ENCODE measurements at places on chromosomes 16 and 17.

DNA sequence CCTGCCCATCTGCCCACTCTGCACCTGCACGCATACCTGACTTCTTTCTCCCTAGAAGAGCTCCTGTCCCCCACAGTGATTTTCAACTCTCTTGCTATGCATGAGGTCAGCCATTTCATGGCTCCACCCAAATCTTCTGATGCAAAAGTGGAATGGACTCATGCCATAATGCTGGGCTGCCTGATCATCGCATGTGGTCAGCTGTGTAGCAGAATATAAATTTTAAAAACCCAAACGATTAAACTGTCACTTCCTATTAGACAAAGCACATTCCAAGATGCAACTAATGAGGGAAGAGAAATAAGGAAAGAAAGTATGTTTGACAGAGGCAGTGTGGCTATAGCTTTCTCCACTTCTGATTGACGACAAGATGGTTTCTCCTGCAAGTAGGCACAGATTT is 26.1 kb downstream of the GRIN2A start:
- no peak for DNase-seq

GRCh38 chr16:49563666-49564065 is 190.1 kb downstream of the C16orf78 start:
- DNase-seq = no peak

GRCh38 chr17:64091116-64091515 is 38.8 kb downstream of the ERN1 start:
- DNase-seq = no peak

- DNase-seq = peak; percentile 34
These were observed 468 bp downstream of the FLYWCH2 start for GRCh38 chr16:2883458-2883908.

DNA sequence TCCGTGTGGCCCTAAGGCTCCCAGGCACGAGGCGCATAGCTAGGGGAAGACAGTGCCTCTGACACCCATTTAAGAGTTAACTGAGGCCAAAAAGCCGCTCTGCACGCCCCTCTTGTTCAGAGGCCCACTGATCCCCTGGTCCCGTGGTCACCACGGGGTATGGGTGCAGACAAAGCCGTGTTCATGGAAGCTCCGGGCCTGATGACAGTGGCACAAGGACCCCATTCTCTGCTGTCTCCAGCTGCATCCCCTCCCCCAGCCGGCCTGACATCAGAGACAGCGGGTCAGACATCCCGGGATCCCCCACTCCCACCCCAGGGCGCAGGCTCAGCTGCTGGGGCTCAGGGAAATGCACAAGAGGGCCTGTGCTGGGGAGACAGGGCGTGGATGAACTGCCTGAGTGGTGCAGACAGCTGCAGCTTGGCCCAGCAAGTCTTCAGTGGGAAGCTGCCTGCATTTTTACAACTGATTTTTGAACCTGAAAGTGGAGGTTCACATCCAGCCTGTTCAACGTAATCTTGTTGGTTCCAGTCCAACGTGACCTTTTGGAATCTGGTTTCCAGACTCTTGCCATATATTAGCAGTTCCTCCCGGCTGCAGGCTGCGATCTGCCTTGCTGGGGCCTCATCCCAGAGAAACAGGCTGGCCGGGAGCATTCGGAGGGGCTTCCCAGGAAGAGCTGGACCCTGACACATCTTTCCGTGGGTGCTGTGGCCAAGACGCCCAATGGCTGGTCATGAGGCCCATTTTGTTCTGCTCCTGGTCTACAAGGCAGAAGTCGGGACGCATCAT is 9.7 kb upstream of the BAHCC1 start:
- DNase-seq = no peak

- DNase-seq = peak; percentile 59
These were observed 994 bp downstream of the CLTC start for GRCh38 chr17:59620518-59621259.

- DNase-seq = no peak
These were observed 188.0 kb upstream of the TNRC6C start for GRCh38 chr17:77770331-77771105.

DNA sequence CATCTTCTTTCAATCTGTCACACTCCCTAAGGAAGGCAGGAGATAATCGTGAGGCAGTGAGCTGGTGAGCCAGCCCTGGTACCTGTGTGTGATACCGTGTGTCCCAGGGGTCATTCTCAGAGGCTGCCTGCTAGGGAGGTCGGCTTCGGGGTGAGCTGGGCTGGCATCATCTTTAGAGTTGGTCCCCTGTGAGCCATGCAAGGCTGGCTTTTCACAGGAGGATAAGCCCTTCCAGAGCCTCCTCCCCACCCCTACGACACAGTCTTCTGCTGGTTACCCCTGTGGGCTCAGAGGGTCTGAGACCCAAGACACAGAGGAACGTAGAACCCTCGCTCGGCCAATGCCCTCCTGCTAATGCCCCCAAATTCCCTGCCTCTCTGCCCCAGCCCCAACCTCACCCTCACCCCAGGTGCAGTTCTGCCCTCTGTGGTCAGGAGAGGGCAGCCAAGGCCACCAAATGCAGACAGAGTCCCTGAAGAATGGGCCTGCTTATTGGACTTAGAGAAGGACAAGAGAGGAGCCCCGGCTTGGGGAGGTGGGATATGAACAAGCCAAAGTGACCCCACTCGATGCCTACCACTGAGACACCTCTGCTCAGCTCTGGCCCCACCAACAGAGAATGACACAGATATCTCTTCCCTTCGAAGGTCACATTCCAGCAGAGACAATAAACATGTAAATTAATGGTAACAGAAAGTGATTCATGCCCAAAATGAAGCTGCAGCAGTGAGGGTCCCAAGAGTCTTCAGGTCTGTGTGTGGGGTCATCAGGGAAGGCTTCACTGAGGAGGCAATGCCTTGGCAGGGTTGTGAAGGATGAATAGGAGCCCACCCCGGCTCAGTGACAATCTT is 80.8 kb upstream of the CCL1 start:
- DNase-seq = peak; percentile 11

DNA sequence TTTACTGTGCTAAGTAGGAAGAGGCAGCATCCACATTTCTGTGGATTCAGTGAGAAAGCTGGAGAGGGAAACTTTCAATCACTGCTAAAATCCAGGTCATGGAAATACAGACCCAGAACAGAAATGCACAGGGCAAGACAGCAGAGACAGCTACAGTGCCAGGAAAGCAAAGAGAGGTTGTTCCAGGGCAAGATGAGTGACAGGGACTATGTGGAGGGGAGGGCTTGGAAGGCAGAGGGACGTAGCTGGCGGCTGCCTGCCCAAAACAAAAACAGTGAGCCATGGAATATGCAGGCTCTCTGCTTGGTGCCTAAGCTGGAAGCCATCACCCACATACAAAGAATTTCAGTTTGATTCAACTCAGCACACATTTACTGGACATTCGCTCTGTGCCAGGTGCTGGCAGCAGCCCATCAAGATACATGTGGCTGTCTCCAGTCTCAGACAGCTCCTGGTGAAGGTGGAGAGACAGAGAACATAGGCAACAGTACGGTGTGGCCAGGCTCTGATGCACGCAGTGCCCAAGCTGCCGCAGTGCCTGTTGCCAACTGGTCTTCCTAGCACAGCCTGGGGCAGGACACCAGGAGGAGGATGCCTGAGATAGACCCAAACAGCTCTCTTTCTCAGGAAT is 88.7 kb downstream of the AIPL1 start:
- no peak for DNase-seq

DNA sequence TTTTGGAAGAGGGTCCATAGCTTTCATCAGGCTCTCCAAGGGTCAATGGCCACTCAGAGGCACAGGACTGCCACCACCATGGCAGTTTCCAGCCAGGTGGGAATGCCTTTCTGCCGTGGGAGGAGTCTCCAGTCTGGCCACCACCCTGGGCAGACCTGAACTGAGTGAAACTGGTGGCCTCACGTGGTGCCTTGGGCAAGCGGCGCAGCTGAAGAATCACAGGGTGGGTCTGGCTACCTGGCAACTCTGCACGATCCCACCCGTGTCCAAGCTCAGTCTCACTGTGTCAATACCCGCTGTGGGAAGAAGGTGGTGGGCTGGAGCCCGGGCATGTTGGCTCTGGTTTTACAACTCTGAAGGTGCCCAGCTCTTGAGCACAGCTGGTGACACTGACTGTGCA is 31.8 kb downstream of the VAC14 start:
- no peak for DNase-seq

DNA sequence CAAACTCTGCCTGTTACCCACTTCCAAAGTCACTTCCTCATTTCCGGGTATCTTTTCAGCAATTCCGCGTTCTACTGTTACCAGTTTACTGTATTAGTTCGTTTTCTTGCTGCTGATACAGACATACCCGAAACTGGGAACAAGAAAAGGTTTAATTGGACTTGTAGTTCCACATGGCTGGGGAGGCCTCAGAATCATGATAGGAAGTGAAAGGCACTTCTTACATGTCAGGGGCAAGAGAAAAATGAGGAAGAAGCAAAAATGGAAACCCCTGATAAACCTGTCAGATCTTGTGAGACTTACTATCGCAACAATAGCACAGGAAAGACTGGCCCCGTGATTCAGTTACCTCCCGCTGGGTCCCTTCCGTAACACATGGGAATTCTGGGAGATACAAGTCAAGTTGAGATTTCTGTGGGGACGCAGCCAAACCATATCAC is 30.9 kb downstream of the PAFAH1B1 start:
- peak; percentile 92 for DNase-seq

DNA sequence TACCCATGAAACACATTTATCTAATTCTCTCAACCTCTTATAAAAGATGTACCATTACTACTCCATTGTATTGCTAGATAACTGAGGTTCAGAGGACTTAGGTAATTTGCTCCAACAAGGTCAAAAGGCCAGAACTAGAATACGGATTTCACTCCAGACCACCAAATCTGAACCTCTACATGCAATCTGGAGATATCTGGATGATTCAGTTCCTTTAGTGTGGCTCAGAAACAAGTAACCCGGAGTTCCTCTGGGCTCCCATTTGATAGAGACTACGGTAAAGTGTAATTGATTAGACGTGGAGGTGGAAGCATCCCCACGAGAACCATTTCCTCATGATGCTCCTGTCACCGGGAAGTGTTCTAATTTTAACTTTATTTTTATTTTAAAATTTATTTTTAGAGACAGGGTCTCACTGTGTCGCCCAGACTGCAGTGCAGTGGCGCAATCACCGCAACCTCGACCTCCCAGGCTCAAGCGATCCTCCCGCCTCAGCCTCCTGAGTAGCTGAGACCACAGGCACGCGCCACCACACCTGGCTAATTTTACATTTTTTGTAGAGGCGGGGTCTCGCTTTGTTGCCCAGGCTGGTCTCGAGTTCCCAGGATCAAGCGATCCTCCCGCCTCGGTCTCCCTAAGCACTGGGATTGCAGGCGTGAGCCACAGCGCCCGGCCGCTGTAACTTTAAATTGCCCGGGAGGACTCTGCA is 608 bp upstream of the COX10 start:
- peak; percentile 9 for DNase-seq

DNA sequence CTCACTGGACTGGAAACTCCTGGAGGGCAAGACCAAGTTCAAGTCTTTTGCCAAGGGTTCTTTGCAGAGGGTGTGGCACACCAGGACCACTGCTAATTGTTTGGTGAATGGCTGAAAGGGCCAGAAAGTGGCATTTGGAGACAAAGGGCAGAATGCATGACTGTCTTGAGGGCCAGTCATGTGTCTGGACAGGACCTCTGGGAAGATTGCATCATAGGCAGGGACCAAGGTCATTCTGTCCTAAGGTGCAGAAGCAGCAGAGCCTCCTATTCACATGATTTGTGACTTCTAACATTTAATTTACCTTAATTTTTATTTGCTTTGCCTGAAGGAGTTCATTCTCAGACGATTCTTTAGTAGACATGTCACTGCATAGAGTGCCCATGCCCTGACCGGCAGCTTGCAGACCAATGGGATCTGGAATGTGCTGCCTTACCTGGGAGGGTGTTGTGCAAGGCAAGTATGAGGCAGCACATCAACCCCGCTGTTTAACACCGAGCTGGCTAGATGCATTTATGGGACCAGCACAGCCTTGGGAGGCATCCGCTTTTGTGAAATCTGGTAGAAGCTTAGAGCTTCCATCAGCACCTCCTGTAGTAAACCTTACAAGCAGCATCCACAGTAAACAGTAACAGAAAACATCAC is 62.3 kb upstream of the MAF start:
- no peak for DNase-seq

GRCh38 chr17:28944862-28945741 is 6.2 kb downstream of the PHF12 start:
- no peak for DNase-seq

- no peak for DNase-seq
These were observed 24.3 kb downstream of the WSB1 start for GRCh38 chr17:27318228-27318627.

GRCh38 chr16:46727184-46727583 is 21.0 kb downstream of the MYLK3 start:
- no peak for DNase-seq

DNA sequence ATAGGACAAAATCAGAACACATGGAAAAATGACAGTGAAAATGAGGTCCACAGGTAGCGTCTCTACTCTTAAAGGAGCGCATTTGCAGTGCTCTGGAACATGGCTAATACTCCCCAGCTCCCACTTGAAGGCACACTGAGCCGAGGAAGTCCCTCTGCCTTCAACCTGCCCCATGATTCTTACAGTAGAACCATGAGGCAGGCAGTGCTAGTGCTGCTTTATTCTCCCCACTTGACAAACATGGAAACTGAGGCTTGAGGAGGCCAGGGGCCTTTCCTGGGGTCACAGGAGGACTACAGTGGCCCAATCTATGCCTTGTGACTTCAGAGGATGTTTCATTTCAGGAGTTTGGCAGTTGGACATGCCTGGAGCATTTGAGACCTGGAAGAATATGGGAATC is 244.1 kb upstream of the MAF start:
- DNase-seq = no peak

DNA sequence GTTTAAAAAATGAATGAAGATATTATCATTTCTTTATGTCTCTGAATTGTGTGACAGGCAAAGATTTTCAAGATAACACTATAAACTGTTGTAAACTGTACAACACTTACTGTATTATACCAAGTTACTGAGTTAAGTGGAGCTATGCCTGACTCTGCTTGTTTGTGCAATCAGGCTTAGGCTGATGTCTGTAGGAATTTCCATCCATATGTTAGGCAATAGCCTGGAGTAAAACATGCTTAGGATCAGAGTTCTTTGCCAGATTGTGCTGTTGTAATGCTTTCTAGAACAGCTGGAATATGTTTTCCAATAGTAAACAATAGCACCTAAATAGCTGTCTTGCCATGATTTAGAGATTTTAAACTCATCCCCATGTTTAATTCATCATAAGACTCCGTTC is 1496.7 kb downstream of the CDH11 start:
- no peak for DNase-seq

GRCh38 chr16:54937671-54938211 is 7.1 kb downstream of the IRX5 start:
- no peak for DNase-seq

GRCh38 chr17:64611369-64611768 is 50.7 kb downstream of the SMURF2 start:
- no peak for DNase-seq

DNA sequence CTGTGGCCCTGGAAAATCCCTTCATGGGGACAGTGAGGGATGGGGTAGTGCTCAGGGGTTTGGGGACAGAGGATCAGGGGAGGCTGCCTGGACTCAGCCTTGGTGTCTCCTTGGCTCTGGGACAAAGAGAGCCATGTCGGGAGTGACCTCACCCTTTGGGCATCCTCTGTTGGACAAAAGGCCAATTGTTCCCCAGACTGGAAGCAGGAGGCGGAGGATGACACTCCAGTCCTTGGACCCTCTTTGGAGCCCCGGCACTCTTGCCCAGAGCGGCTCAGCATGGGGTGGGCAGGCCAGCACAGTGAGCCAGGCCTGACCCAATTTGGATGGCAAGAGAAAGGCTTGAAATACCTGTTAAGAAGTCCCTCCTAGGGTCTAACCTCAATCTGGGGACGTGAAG is 39.4 kb upstream of the PHB1 start:
- no peak for DNase-seq

GRCh38 chr16:77387815-77388209 is 47.0 kb downstream of the ADAMTS18 start:
- DNase-seq = no peak

GRCh38 chr16:46658925-46659324 is 30.1 kb downstream of the VPS35 start:
- DNase-seq = peak; percentile 95

Data from KBM-7 (cell line).